ENCODE measurements at places on chromosomes 7 and 10.

DNA sequence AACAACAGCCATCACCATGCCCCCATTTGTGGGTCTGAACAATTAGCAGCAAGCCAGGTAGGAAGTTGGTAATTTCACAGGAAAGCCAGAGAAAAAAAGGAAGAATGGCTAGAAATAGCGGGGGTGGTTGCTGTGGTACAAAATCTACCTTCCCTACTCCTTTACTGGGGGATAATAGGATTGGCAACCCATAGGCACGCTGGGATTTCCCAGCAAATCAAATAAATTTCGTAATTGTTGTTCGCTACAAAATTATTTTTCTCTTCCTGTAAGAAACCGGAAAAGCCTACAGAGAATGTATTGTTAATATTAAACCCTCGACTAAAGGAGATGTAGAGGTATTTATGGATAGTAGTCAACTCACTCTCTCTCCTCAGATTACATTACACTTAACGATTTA lies 123.9 kb downstream of the DOCK4 start:
- DNase-seq, result no peak

DNA sequence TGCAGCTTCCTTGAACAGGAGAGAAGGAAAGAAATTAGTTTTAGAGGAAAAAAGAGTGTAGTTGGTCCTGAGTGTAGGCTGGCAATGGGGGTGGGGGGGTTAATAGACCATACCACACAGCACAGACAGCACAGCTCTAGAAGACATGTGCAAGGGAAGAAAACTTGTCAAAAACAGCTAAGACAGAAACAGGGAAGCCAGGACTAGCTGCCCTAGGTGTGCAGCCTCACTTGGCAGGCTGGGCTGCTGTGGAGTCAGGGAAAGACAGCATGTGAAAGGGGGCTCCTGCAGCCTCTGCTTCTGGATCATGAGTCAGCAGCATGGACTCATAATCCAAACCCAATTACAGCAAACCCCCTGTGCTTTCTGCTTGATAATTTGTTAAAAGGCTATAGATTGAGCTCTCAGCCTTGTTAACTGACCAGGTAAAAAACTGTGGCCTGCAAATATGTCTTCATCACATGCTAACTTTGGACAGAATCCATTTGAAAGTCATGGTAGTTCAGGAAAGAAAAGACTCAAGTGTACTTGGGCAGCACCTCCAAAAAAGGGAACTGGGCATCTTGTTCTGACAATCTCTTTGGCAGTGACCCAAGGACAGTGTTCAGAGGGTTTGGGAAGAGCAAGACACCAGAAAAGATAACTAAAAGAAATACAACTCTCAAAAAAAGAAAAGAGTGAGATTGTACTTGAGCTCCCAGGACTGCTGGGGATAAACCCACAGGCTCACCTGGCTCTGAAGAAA lies 142.2 kb upstream of the VWC2 start:
- no peak for DNase-seq

DNA sequence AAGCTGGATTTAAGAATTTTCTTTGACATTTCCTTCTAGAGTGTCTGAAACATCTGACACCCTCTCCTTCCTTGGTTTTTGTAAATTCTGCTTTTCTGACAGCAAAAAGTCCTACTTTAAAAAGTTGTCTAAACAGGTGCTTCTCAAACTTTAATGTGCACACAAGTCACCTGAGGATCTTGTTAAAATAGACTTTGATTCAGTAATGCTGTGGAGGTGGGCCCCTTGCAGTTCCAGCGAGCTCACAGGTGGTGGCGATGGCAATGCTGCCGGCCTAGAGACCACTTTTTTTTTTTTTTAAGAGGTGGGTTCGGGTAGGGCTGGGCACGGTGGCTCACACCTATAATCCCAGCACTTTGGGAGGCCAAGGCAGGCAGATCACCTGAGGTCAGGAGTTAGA lies 77.1 kb downstream of the ABCC2 start:
- peak; percentile 48 for DNase-seq

DNA sequence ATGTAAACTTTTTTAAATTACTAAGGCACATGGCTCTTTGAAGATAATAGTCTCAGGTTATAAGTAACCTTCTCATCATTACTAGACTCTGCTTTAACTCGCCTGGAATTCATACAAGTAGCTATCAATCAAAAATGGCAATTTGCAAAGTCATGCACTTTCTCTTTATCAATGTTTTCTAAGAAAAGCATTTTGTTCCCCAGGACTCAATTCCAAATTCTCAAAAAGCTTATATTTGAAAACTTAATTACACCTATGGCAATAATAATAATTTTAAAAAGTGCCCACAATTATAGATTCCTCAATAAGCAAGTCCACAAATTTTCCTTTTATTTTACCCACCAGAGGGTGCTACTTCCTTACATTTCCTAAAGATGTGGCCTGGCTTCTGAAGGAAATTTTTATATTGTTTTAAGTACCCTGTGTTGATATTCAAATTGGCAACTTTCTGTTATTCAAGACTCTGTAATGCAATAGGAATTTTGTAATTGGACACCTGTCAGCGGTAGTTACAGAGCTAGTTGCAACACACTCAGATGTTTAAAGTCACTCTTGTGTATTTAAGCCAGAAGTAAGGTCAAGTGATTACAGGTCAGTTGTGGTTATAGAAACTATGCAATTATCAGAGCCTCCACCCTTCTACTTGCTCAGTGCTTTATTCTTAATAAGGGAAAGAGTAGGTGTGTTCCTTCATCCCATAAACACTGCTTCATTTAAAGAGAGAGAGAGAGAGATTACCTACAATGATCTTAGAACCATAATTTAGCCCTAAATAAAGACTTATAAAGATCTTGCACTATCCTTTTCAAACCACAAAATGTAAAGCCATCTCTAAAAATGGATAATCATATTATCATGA lies 47.1 kb upstream of the HYAL4 start:
- DNase-seq, result peak; percentile 31

DNA sequence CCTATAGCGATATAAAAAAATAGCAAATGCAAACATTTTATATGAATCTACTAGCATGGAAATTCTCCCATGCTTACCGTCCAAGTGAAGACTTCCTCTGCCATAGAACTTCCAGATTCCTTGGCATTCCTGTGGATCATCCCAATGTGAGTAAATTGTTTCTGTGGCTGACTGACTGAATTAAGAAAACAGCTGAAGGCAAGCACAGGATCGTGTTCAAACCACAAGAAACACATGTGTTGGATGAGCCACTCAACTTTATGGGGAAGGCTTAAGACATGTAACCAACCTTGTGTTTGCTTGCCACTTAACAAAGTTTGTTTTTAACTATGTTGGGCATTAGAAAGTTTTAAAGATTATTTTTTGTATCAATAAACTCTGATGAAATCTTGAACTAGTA lies 2.6 kb upstream of the MYPN start:
- no peak for DNase-seq

GRCh38 chr10:32618482-32618881 lies 172.5 kb downstream of the CCDC7 start:
- DNase-seq, result no peak

GRCh38 chr10:100482181-100482833 lies 19.5 kb downstream of the WNT8B start:
- peak; percentile 76 for DNase-seq
